SK-N-SH (cell line): ENCODE measurements at places on chromosomes 7 and 10.

- no peaks in the 10 kb centered on the region; the same call in 1 of the 2 replicates for H3K4me1 ChIP-seq
- no peaks in the 10 kb centered on the region for H3K27me3 ChIP-seq
- H3K36me3 ChIP-seq: no peaks in the 10 kb centered on the region
- no peak overlapping the region for H3K27ac ChIP-seq
- no peak overlapping the region for H3K4me3 ChIP-seq
- DNase-seq: no peak
These were observed 99.0 kb upstream of the CAV2 start for GRCh38 chr7:116400522-116400921.

GRCh38 chr10:112562809-112563663 lies 116.0 kb downstream of the VTI1A start:
- H3K4me1 ChIP-seq: peaks cover 4% of the 10 kb centered on the region
- H3K27me3 ChIP-seq: no peaks in the 10 kb centered on the region
- DNase-seq: no peak
- H3K4me3 ChIP-seq: no peak overlapping the region

DNA sequence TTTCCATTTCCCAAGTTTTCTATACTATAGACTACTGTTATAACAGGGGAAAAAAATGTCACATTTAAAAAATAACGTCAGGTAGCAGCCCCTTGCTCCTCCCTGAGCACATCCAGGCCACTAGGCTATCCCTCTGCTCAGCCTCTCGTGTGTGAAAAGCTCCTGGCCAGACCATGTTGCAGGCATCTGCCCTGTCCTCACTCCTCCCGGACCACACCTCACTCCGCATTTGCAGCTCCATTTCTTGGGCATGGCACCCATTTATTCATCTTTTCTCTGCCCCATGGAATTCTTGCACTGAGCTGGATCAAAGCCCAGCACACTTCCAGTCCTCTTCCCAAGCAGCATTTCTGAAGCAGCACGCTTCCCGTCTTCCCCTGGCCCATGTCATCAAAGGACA lies 1.4 kb upstream of the GDF2 start:
- no peak for DNase-seq
- peaks cover 6% of the 10 kb centered on the region; the same call in 1 of the 2 replicates for H3K27me3 ChIP-seq
- H3K4me3 ChIP-seq: no peak overlapping the region

DNA sequence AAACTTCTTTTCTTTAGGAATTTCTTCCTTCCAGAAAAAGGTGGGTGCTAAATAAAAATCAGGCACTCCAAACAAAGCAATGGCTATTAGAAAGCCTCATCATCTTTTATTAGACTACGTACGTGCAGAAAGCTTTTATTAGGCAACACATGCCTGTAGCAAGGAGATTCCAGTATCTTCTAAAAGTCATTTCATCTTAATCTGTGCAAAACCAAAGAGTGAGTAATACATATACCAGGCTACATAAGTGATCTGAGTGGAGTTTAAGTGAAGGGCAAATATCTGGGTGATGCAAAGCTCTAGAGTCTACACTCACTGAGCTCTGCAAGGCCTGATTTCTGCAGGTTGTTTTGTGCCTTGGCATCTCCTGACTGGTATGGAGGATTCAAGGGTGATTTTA lies 231.7 kb downstream of the ELMO1 start:
- H3K36me3 ChIP-seq: no peaks in the 10 kb centered on the region
- H3K4me3 ChIP-seq: no peak overlapping the region
- no peak overlapping the region for H3K27ac ChIP-seq
- H3K4me1 ChIP-seq: no peaks in the 10 kb centered on the region
- no peak for DNase-seq

DNA sequence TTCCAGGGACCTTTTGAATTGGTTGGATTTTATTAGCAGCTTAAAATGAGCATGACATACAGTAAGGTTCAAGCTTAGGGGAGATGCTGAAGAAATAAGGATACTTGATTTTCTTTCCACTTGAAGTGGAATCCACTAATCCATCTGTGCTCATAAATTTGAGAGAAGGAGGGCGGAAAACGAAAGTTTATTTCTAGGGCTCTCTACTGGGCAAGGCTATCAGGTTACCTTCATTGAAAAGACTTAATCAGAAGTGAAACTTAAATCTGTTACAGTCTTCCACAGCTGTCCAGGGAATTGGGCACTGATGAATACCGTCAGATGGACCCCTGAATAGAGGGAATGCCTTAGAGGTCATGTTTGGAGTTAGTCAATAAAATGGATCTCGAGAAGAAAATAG lies 21.8 kb downstream of the AUTS2 start:
- H3K4me3 ChIP-seq: no peak overlapping the region
- H3K36me3 ChIP-seq: no peaks in the 10 kb centered on the region
- no peak for DNase-seq
- H3K27ac ChIP-seq: no peak overlapping the region
- peaks cover 38% of the 10 kb centered on the region for H3K4me1 ChIP-seq

DNA sequence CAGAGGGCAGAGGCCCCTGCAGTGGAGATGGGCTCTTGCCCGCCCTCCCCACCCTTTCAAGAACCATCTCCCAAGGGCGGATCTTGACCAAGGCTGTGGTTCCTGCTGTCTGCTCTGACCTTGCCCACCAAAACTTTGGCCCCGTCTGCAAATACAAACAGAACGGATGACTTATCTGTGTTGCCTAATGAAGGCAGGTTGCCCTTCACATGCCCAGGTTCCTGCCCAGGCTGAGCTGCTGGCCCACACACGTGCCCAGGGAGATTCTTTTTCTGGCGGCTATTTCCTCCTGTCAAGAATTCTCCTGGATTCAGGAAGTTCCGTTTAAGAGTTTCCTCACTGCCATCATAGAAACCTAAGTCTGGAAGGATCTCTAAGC lies 78.3 kb downstream of the PROSER2 start:
- no peak overlapping the region for H3K4me3 ChIP-seq
- H3K27me3 ChIP-seq: no peaks in the 10 kb centered on the region
- DNase-seq: no peak
- H3K36me3 ChIP-seq: no peaks in the 10 kb centered on the region
- H3K4me1 ChIP-seq: peaks cover 3% of the 10 kb centered on the region; the same call in 1 of the 2 replicates
- no peak overlapping the region for H3K27ac ChIP-seq

GRCh38 chr10:470339-471003 lies 219.0 kb downstream of the DIP2C start:
- H3K4me1 ChIP-seq: peaks cover 4% of the 10 kb centered on the region; the same call in 1 of the 2 replicates
- no peak overlapping the region for H3K4me3 ChIP-seq
- peaks cover 5% of the 10 kb centered on the region for H3K36me3 ChIP-seq
- H3K27ac ChIP-seq: no peak overlapping the region
- no peak for DNase-seq
- H3K27me3 ChIP-seq: no peaks in the 10 kb centered on the region

- DNase-seq: no peak
- no peak overlapping the region for H3K27ac ChIP-seq
- H3K4me3 ChIP-seq: no peak overlapping the region
- H3K36me3 ChIP-seq: no peaks in the 10 kb centered on the region
These were observed 108.0 kb downstream of the CREB5 start for GRCh38 chr7:28520074-28521015.

DNA sequence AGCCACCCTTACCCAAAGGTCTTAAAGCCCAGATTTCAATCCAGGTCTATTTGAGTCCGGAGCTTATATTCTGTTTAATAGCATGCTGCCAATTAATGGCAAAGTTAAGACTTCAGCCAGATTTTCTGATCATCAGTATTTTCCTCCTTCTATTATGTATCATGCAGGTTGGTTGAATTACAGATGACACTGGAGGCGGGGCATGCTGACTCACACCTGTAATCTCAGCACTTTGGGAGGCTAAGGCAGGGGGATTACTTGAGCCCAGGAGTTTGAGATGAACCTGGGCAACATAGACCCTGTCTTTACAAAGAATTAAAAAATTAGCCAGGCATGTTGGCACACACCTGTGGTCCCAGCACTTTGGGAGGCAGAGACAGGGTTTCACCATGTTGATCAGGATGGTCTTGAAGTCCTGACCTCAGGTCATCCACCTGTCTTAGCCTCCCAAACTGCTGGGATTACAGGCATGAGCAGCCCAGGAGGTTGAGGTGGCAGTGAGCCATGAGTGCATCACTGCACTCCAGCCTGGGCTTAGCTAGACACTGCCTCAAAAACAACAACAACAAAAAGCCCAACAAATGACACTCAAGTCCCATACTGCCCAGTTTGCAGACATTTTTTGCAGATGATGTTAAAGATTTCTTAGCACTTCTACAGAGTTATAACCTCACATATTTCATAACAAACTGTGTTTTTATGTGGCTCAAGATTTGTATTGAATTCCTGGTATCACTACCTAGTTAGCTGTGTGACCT lies 62.5 kb downstream of the MCU start:
- H3K4me3 ChIP-seq: no peak overlapping the region
- H3K4me1 ChIP-seq: no peaks in the 10 kb centered on the region
- no peak for DNase-seq
- no peak overlapping the region for H3K27ac ChIP-seq
- H3K27me3 ChIP-seq: no peaks in the 10 kb centered on the region
- no peaks in the 10 kb centered on the region for H3K36me3 ChIP-seq

DNA sequence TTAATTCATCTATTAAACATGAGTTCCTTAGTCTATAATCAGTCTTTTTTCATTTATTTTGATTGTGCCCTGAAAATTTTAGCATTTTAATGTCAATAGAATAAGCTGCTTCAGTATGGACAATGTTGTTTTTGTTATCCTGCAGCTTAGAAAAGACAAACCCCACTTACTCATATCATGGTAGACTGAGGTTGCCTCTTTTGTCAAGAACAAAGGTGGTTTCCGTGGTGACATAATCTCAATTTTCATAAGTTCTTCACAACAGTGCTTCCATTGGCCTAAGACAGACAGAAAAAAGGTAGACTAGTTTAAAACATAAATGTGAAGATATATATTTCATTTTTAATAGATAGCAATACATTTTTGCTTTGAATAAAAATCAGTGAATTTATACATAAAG lies 69.1 kb downstream of the RTKN2 start:
- H3K4me1 ChIP-seq: peaks cover 29% of the 10 kb centered on the region; the same call in 1 of the 2 replicates
- no peak for DNase-seq
- no peak overlapping the region for H3K27ac ChIP-seq
- H3K4me3 ChIP-seq: no peak overlapping the region

GRCh38 chr10:124588736-124589490 lies 127.3 kb downstream of the LHPP start:
- no peak for DNase-seq
- H3K4me3 ChIP-seq: no peak overlapping the region
- H3K4me1 ChIP-seq: no peaks in the 10 kb centered on the region

DNA sequence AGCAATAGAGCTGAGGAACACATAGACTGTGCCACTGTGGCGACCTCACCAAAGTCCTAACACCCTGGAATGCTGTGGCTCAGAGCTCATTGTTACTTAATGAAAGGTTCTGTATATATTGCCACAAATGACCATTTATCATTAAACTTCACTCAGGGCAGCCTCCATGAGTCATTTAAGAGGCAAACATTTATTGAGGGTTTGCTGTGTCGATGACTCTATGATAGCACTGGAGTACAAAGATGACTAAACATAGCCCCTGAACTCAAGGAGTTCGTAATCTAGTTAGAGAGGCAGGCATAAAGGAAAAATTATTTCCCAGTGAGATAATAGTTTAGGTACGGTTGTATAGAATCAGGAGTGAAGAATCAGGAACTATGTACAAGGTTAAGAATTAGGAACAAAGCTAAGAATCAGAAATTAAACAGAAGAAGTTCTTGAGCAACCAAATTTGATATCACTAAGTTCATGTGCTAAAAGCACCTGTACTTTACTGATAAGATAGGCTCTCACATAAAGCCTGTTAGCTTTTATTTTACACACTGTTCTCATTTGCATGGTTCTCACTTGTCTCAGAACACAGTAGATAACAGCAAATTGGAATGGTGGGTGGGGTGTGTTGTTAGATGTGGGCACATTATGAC lies 7.9 kb downstream of the ENTPD7 start:
- no peaks in the 10 kb centered on the region for H3K27me3 ChIP-seq
- H3K27ac ChIP-seq: no peak overlapping the region
- no peak overlapping the region; the same call in 1 of the 2 replicates for H3K4me3 ChIP-seq
- peak; percentile 23 for DNase-seq
- peaks cover 18% of the 10 kb centered on the region; the same call in 1 of the 2 replicates for H3K36me3 ChIP-seq

- DNase-seq: no peak
- H3K36me3 ChIP-seq: no peaks in the 10 kb centered on the region
- H3K4me3 ChIP-seq: no peak overlapping the region
These were observed 80.2 kb downstream of the RNF133 start for GRCh38 chr7:122618585-122619189.

- H3K36me3 ChIP-seq: no peaks in the 10 kb centered on the region
- H3K27ac ChIP-seq: no peak overlapping the region
- H3K4me1 ChIP-seq: no peaks in the 10 kb centered on the region; the same call in 1 of the 2 replicates
- no peak for DNase-seq
- peaks cover 6% of the 10 kb centered on the region; the same call in 1 of the 2 replicates for H3K27me3 ChIP-seq
- no peak overlapping the region for H3K4me3 ChIP-seq
These were observed 111.5 kb upstream of the AHR start for GRCh38 chr7:17186745-17187530.

DNA sequence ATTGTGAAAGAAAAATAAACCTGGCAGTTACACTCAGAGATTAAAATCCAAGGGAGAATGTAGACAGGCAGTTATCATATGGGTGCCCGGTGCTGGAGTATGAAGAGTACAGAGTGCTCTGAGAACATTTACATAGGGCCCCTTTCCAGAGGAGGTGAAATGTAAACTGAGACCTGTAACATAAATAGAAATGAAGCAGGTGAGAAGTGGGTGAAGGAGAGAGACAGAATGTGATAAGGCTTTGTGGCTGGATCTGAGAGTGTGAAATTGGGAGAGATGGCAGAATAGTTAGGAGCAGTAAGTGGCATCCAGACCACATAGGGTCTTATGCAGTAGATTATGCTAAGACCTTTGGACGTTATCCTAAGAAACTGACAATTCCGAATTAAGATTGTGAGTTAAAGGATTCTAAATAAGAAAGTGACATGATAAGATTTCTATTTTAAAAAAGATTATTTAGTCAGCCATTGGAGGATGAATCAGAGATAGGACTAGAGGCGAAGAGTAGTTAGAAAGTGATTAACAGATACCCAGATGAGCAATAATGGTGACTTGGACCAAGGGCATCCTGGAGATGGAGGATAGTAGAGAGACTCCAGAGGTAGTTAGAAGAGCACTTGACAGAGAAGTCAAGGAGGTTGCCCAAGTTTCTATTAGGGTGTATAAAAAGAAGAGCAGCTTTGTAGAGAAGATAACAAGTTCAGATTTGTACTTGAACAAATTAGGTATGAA lies 36.7 kb downstream of the DNAH11 start:
- H3K27ac ChIP-seq: no peak overlapping the region
- no peak overlapping the region for H3K4me3 ChIP-seq
- no peaks in the 10 kb centered on the region for H3K36me3 ChIP-seq
- DNase-seq: no peak

- no peaks in the 10 kb centered on the region for H3K36me3 ChIP-seq
- peaks cover 17% of the 10 kb centered on the region for H3K4me1 ChIP-seq
- H3K4me3 ChIP-seq: no peak overlapping the region
- peak; percentile 11 for DNase-seq
- peak overlapping the region; percentile 96; the same call in 1 of the 2 replicates for H3K27ac ChIP-seq
These were observed 296.9 kb upstream of the DGKB start for GRCh38 chr7:15199482-15199881.

- no peak overlapping the region for H3K27ac ChIP-seq
- H3K4me3 ChIP-seq: no peak overlapping the region
- no peak for DNase-seq
- no peaks in the 10 kb centered on the region for H3K27me3 ChIP-seq
- no peaks in the 10 kb centered on the region for H3K4me1 ChIP-seq
These were observed 139.2 kb upstream of the TMEM168 start for GRCh38 chr7:112929421-112929820.

- DNase-seq: no peak
- H3K4me1 ChIP-seq: no peaks in the 10 kb centered on the region
- no peak overlapping the region for H3K4me3 ChIP-seq
These were observed 38.4 kb upstream of the PDE1C start for GRCh38 chr7:32108651-32109050.
